ENCODE measurements at places on chromosomes 11 and 22.

GRCh38 chr22:39748877-39749276 is 144.7 kb downstream of the ENTHD1 start:
- DNase-seq, result no peak

DNA sequence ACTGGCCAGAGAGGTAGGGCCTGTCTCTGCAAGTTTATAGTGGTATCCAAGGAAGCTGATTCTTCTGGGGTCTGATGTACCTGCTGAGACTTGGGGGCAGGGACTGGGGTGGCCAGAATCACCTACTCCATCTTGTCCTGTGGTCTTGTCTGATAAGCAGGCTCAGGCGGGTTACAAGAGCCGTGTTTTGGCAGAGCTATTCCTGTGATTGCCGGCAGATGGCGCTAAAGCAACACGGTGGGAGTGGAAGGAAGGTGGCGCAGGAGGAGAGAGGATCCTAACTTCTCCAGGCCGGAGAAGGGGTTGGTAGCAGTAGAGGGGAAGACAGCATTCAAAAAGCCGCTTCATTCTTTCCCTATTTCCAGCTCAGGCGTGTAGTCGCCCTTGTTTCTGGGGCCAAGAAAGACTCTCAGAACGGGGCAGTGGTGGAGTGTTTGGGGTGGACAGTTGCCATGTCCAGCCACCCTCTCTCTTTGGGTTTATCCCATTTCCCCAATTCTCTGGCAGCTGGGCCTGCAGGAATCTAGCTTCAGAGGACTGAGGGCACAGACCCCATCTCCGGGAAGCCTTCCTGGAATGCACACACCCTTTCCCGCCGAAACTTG is 15.1 kb downstream of the CHRM1 start:
- peak; percentile 85 for DNase-seq

DNA sequence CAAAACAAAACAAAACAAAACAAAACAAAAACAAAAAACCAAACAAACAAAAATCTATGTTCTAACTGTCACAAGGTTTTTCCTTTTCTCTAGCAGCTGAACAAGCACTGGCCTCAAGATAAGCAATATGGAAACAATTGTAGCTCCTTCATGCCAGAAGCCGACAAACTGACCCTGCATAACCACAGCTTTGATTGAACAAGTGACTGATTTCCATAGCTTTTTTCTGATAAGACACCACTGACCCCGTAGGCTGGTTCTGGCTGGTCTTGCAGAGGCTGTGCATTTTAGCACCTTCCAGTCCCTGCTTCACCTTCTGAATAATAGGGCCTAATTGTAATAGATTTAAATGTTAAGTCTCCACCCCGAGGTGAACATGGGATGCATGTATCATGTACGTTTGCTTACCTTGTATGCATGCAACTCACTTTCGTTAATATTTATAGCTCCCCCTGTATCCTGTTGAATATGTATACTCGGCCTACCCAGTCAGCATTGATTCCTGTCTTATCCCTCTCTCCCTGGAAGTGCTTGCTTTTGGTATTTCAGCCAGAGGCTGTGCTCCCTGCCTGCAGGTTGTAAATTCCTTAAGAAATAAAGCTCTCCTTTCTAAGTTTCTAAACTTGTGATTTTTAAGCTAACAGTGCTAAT is 49.6 kb downstream of the CNTF start:
- no peak for DNase-seq

DNA sequence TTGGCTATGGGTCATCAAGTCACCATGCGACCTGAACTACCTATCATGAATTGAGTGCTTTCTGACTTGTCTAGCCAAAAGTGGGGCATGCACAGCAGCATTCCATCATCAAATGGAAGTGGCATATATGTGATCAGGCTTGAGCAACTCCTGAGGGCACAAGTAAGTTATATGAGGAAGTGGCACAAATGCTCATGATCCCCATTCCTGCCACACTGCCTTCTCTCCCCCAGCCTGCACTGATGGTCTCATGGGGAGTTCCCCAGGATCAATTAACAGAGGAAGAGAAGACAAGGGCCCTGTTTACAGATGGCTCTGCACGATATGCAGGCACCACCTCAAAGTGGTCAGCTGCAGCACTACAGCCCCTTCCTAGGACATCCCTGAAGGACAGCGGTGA is 21.8 kb downstream of the MS4A4E start:
- no peak for DNase-seq

DNA sequence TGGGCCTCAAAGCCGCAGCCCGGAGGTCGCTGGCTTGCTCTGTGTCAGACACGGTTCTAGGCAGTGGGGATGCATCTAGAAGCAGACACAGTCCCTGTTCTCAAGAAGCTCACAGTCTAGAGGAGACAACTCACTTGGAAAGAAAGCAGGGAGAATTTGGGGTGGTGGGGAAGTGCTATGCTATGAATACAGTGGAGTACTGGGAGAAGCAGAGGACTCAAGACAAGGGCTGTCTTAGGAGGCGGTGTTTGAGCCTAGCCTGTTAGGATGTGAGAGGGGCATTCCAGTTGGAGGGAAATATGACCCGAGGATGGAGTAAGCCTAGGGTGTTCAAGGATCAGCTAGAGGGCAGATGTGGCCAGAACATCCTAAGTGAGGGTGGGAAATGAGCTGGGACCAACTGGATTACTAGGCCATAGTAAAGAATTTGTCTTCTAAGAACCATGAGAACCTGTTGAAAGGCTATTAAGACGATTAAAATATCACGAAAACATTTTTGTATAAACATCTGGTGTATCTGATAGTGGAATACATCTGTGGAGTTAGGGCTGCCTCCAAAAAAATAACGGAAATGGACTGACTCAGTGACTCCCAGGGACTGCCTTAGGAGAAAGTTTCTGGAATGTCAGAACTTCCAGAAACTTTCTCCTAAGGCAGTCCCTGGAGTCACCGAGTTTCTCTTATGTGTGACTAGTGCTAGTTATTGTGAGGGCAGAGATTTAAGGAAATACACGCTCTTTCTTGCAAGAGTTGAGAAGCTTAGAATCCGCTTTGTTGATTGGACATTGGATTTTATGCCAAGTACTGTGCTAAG is 1.1 kb upstream of the PITPNB start:
- DNase-seq, result peak; percentile 54

DNA sequence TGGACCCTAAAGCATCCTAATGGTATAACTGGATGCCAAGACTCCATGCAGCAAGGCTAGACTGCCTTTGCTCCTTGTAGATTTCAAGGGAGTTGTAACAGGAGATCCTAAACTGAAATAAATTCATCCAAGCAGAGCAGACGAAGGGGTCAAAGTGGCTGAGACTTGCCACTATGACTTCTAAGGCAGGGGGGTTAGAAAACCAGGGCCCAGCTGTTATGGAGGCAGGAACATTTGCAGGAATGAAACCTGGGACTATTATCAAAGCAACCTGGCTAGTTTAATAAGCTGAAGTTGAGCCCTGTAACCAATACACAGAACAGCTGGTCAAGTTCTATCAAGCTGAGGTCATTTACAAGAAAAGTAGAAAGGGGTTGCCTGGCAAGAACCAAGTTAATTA is 122.2 kb upstream of the TRPC6 start:
- no peak for DNase-seq

DNA sequence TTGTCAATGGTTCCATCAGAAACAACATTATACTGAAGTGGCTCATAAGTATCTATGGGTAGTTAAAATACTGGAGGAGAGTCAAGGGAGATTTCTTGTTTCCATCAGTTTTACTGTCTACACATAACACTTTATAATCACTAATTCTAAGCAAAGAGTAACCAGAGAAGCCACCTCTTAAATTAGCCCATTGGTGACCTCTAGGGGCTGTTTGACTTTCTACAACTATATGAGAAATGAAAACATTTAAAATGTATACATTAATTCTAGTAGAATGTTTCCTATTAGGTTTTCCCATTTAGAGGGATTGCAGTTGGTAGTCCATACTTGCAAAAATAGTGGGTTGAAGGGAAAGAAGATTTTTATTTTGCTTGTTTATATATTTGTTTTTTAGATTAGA is 504.3 kb downstream of the FAM181B start:
- peak; percentile 65 for DNase-seq

GRCh38 chr11:100925935-100926334 is 203.7 kb downstream of the PGR start:
- no peak for DNase-seq
